ENCODE measurements at places on chromosomes 6 and 20.
A peak's percentile ranks its signal among the peaks of the same experiment; 100 is the strongest.

GRCh38 chr6:25417046-25417605, 138.0 kb downstream of the CARMIL1 start:
- DNase-seq, result no peak

DNA sequence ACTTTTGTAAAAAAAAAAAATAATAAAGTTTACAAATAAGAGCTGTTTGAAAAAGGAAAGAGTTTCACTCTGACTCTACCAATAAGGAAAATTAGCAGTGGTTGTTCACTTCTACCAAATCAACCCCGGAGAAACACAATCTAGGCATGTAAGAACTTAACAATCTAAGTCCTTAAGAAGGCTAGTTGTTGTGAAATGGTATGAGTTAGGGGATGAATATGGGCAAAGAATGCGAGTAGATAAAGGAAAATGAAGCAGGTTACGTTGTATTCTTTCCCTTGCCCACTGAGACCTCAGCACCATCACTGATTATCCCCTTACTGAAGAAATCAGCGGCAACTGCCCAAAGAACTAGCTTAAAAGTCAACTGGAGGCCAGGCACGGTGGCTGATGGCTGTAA, 15.4 kb downstream of the MOCS1 start:
- DNase-seq, result no peak

DNA sequence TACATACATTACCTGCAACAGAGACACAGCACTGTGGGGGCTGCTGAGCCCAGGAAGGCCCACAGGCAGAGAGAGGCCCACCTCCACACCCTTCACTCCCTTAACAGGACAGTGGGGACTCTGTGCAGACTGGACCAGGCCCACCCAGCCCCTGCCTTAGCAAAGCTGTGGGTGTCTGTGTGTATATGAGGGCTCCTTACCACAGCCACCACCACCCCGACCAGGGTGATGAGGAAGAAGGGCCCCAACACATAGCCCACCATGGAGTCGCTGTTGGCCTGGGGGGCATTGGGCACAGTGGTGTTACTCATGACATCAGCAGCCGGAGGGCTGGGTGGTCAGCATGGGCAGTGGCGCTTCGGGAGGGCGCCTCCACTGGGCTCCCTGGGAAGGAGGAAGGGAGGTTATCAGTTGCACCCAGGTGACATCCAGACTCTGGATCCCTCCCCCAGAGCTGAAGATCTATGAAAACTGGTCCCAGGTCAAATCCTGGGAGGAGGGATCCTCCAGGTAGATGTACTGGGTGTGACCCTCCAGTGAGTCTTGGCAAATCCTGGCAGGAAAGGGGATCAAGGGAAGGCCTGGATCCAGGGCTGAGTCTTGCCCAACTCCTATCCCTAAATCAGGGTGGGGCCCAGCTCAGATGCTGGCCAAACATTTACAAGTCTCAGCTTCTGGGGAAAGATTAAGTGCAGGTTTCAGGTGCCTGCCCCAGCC, 1.2 kb downstream of the SMIM29 start:
- no peak for DNase-seq

- no peak for DNase-seq
Measured at GRCh38 chr6:45951321-45952167, 64.1 kb downstream of the CLIC5 start.

DNA sequence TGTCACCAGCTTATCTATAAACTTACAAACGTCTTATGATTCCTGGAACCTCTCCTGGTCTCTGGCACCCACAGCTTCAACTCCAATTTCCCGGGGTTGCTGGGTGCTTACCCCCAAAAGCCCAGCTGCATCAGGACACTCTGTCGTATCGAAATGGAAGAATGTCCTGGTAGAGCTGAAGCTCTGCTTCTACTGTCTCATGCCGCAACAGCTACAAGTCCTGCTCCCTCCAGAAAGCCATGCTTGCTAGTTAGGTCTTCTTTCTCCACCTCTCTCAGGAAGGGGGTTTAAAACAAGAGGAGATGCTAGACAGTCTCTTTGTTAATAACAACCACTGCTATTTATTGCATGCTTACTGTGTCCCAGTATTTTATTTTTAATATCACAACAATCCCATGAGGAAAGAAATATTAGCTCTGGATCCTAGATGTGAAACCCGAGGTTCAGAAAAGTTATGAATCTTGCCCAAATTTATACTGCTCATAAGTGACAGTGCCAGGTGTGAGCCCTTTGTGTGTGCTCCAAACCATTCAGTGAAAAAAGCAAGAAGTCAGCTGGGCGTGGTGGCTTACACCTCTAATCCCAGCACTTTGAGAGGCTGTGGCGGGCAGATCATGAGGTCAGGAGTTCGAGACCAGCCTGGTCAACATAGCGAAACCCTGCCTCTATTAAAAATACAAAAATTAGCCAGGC, 82.3 kb upstream of the GCM1 start:
- no peak for DNase-seq

- no peak for DNase-seq
Measured at GRCh38 chr6:72861059-72861458, 239.2 kb downstream of the KCNQ5 start.

GRCh38 chr6:113411011-113411410, 446.1 kb upstream of the MARCKS start:
- no peak for DNase-seq

GRCh38 chr6:30554962-30555815, 1.1 kb downstream of the GNL1 start:
- peak; percentile 6 for DNase-seq

DNA sequence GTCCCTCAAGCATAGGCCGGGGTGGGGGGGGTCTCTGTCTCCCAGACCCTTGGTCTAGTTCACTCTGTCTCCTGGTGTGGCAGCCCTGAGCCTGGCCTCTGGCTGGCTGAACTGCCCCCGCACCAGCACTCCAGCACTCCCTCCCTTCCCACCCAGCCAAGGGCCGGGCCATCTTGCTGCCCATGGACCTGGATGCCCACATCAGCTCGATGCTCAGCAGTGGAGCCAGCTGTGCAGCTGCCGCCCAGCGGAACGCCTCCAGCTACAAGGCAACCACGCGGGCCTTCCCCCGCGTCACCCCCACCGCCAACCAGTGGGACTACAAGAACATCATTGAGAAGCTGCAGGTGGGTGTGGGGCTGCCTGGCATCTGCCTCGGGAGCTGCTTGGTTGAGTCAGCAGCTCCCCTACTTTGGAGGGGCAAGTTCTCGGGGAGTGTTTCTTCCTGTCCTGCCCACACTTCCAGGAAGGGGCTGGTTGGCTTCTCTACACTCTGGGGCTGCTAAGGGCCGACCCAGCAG, 28.4 kb downstream of the UQCC2 start:
- DNase-seq, result peak; percentile 13

- no peak for DNase-seq
Measured at GRCh38 chr20:50582591-50583234, 72.5 kb downstream of the PTPN1 start.

- no peak for DNase-seq
Measured at GRCh38 chr6:138267971-138268895, 49.9 kb upstream of the PBOV1 start.

- no peak for DNase-seq
Measured at GRCh38 chr6:7819431-7820015, 91.1 kb downstream of the TXNDC5 start.

GRCh38 chr6:146548898-146549374, 5.3 kb downstream of the RAB32 start:
- no peak for DNase-seq

GRCh38 chr20:10805764-10806163, 132.0 kb upstream of the JAG1 start:
- no peak for DNase-seq

- DNase-seq, result no peak
Measured at GRCh38 chr6:124356811-124357210, 553.1 kb downstream of the NKAIN2 start.

- no peak for DNase-seq
Measured at GRCh38 chr6:141562186-141562811, 570.4 kb upstream of the GJE1 start.

DNA sequence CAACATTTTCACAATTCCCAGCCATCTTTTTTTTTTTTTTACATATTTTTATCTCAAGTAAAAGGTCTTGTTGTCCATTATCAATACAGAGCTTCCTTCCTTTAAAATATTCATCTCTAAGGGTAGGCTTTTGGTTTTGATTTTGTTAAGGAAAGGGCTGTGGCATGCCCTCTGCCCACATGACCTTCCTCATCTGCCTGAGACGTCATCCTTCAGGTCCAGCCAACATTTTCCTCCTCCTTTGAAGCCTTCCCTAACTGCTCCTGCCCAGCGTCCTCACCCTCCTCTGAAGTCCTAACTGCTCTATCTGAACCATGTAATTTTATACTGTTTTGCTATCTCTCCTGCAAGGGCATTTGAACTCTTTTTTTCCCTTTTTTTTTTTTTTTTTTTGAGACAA, 73.9 kb upstream of the TGM3 start:
- no peak for DNase-seq

DNA sequence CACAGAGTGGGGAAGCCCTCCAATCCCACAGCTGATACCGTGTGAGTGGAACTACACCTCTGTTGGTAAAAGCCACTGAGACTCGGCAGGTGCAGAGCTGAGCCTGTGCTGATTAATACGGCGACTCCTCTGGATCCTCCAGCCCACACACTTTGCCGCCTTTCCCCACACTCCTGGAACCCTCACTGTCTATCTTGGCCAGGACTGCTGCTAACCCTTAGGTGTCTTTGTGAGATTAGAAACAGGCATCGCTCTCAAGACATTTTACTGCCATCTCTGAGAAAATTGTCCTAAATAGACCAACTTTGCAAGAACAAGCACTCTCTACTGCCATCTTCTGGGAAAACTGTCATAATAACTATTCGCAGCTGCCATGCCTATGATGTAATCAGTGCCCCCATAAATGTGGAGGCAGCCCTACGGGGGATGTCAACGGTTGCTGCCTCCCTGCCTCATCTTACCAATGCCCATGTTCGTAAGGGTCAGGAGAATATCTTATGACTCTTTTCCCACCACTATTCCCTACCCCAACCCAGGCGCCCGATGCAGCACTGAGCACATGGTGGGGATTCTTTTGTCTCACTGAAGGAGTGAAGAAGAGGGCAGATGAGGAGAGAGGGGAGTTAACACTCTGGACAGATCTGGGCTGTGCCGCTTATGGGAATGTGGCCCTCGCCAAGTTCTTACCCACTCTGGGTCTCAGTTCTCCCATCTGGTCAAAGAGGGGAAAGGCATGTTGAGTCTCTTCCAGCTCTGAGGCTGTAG, 26.1 kb upstream of the KCNB1 start:
- no peak for DNase-seq

GRCh38 chr6:41043151-41043550, 884 bp downstream of the TSPO2 start:
- no peak for DNase-seq

DNA sequence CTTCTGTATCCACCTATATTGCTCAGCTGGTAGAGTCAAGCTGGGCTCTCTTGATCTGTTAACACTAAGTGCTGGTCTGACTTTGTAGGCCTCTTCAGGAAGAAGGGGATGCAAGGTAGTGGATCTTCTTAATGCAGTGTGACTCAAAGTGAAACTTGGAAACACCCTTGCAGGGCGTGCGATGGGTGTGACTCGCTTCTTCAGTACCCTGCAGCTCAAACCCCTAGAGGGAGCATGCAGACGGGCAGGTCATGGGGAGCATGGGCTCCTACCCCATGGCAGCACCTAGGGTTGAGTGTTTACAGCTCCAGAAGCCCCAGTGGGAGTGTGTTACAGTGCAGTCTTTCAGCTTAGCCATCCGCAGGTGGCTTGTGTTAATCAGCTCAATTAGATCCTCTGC, 757 bp upstream of the SAMD3 start:
- DNase-seq, result peak; percentile 48

DNA sequence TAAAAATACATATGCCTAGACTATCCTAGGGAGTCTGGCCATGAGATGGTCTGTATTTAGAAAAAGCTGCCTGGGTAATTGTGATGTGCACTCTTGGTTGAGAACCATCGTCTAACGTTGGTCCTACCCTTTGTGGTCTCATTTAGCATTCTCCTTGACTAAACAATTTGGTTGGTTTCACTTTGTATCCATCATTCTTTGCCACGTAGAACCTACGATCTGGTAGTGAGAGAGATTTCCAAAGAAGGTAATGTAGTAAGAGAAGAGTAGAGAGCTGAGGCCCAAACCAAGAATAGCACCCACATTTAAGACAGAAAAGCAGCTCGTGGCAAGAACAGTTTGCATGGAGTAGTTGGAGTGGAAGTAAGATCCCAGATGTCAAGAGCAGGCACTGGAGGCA, 219.8 kb downstream of the TMEM200A start:
- no peak for DNase-seq

- DNase-seq, result no peak
Measured at GRCh38 chr6:156876302-156876701, 99.1 kb downstream of the ARID1B start.

- DNase-seq, result no peak
Measured at GRCh38 chr20:62772619-62772989, 23.7 kb upstream of the MRGBP start.

DNA sequence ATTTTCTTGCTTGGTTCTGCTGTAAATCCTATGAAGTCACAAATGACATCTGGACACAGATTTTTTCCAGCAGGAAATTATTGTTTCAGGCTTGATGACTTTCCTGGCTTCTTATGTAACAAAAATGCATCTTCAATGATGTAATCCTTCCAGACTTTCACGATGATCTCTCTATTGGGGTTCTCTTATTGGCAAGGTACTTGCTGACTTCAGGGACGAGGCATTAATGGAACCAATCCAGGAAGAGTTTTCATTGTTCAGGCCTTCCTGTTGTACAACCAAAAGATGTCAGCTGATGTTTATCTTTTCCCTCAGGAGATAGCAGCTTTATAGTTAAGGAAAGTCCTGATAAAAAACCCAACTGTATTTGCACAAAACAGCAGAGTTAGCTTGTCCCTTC, 118.5 kb upstream of the MMS22L start:
- no peak for DNase-seq

GRCh38 chr6:89596056-89596455, 42.5 kb downstream of the LYRM2 start:
- no peak for DNase-seq

- DNase-seq, result no peak
Measured at GRCh38 chr6:2611092-2611491, 139.6 kb downstream of the MYLK4 start.

- no peak for DNase-seq
Measured at GRCh38 chr6:39048481-39049399, at the start of gene GLP1R. Gene GLP1R, plus strand, starts transcription at chr6:39048781. Its CDS starts 60 bp downstream, at chr6:39048841.

DNA sequence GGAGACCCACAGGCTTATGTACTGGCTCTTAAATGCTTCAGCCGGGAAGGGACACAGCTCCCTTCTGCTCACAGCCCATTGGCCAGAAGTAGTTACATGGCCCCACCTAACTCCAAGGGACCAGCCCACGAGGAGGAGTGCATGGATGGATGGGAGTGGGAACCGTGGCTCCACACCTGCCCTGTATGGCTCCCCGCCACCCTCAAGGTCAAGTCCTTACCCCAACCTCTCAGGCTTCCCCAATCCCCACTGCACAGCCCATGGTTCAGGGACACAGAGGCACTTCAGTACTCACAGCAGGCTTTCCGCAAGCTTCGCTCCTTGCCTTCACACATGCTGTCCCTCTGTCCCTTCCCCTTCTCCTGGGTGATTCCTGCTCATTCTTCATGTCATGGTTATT, 137.9 kb upstream of the KCNG1 start:
- no peak for DNase-seq

All from stimulated activated CD8-positive, alpha-beta memory T cell treated with anti-CD3 and anti-CD28 coated beads, Interleukin-15, amount 100 ng/mL, for 48 hours (primary cell).